Caco-2 (cell line): ENCODE measurements at places on chromosomes 6 and 20. TPM values are rescaled to one million over a fixed set of nuclear protein-coding genes. Genes with fewer than 3 reads are reported as not detected.
A peak's percentile ranks its signal among the peaks of the same experiment; 100 is the strongest.

GRCh38 chr6:113989675-113990074, 18.7 kb upstream of the HDAC2 start:
- DNase-seq: no peak

DNA sequence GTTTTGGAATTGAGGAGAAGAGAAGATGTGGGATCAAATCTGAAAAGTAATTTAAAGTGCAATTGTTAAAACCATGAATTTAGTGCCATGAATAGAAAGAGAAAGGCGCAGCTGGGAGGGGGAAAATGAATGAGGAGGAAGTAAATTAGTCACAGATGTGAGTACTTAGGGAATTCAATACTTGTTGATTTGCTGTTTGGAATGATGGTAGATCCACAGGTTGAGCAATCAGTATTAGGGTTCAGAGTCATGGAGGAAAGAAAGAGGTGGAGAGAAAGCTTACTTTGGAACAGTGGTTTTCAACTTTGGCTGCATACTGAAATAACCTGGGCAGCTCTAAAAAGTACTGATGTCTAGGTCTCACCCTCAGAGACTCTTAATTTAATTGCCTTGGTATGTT, 229.7 kb upstream of the ASCC3 start:
- DNase-seq: no peak

DNA sequence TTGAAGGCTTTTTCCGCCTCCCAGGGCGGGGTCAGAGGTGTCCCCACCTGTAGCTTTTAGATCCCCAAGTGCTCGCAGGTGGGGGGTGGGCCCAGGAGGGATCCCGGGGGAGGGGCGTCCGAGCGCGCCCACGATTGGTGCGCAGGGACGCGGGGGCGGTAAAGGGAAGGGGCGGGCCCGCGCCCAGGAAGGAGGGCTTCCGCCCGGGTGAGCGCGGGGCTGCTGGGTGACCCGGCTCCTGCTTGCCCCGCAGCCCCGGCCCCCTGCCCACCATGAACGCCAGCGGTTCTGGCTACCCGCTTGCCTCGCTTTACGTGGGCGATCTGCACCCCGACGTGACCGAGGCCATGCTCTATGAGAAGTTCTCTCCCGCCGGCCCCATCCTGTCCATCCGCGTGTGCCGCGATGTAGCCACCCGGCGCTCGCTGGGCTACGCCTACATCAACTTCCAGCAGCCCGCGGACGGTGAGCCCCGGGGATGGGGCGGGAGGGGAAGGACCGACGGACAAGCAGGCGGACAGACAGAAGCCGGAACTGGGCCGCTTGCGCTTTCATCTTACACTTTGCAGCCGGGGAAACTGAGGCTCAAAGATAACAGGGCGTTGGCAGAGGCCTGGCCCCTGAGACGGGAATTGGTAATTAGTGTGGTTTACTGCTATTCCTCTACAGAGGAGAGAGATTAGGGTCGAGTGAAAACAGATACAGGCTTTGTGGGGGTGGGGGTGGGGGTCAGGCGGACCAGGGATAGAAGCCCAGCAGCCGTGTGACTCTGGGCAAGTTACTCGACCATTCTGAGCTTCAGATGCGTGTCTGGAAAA, at the start of gene PABPC1L:
PABPC1L (plus strand) TSS at position 189 of the 818 bp plus-strand sequence; CDS start at position 273, 84 bp downstream.
- peak; percentile 95 for DNase-seq

XKR7 gene
- not detected in 2 replicates for total RNA-seq

GRCh38 chr6:148203970-148204369, 138.7 kb upstream of the SASH1 start:
- DNase-seq: no peak

SLC22A2 gene
- total RNA-seq: 0.19 TPM in 1 of 2 replicates, not detected in the other

DNA sequence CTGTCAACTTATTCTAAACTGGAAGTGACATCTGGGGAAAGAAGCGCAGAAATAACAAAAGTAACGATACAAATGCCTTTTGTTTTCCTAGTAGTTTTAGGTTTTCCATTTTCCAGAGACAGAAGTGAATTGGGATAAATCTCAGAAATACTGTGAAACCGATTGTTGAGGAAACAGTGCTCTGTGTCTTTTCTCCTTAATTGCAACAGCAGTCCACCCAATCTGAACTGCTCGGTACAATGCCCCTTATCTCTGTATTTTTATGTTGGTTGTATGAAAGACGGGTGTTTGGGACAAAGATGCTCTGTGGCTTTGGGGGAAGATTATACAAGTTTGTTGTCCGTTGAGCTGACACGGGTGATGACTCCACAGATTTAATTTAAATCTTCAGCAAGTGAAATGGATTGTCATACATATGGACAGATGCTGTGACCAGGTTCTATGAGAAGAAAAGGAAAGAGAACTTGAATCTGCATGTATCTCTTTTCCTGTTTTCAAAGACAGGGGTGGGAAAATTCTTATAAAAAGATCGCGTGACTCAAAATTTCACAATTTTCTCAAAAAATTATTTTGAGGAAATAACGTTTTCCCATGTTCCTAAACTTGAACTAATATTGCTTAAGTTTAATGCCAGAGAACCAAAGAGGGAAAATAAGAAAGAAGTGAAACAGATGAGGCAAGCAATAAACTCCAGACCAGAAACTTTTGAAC, 41.2 kb downstream of the SASH1 start:
- DNase-seq: no peak

CTCFL gene
- not detected in 2 replicates for total RNA-seq

- DNase-seq: no peak
Observed at GRCh38 chr6:119034827-119035458, 43.5 kb downstream of the FAM184A start.

DNA sequence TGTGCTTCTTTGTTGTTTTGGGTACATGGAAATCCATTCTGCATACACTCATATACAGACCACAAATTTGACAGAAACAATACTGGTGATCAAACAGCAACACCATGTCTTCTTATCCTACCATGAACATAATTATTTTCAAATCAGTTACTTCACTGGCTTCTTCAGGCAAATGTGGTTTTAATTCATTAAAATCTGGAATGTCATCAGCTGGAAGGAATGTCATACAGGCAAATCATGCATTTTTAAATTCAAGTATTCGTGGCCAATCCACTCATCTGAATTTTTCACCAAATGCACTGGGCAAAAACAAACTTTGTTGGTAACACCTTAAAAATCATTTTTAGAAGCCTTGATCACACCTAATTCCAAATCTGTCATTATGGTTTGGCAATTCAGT, 59.3 kb downstream of the KIF6 start:
- no peak for DNase-seq

PARD6B gene
- 153 and 156 TPM in 2 replicates for total RNA-seq

GRCh38 chr20:35617397-35618262, 2.0 kb downstream of the SPAG4 start:
- peak; percentile 88 for DNase-seq

GRCh38 chr20:37355252-37356180, 9.6 kb downstream of the SRC start:
- DNase-seq: no peak

- no peak for DNase-seq
Observed at GRCh38 chr6:90460051-90460450, 126.8 kb downstream of the MAP3K7 start.

DNAH8 gene
- total RNA-seq: not detected in 2 replicates

DNA sequence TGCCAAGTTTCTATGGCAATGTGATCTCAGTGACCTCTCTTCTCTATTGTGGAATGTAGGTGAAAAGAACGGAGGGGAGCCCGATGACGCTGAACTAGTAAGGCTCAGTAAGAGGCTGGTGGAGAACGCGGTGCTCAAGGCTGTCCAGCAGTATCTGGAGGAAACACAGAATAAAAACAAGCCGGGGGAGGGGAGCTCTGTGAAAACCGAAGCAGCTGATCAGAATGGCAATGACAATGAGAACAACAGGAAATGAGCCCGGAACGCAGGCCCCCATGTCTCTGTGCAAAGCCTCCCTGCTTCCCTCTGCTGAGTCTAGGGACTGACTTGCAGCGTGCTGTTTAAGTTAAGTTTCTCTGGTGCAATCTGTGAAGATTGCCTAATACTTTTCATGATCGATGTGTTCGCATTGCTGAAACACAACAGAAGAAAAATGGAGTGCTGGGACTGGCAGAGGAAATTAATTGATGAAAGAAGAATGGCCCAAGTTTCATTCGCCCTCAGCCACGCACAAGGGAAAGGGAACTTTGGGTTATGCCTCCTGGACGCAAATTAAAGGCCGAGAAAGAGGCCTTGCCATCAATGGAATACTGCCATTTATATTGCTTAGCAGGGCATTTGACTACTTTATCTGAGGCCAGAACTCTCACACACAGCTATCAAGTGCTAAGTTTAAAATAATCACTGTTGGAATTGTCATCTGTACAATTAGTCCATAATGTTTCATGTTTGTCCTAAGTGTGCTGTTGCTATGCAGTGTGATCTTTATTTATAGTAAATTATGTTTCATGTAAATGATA, 146.4 kb downstream of the AKAP7 start:
- no peak for DNase-seq

DACT2 gene
- 18.6 and 21.1 TPM in 2 replicates for total RNA-seq

PPP1R3G gene
- total RNA-seq: 0.14 and 0.18 TPM in 2 replicates

GRCh38 chr6:108562503-108562993, 1.8 kb downstream of the FOXO3 start:
- DNase-seq: peak; percentile 84
